ENCODE measurements at places on chromosomes 16 and 17. TPM values are rescaled to one million over a fixed set of nuclear protein-coding genes. Genes with fewer than 3 reads are reported as not detected.

Gene TCAP
- not detected for polyA plus RNA-seq

DNA sequence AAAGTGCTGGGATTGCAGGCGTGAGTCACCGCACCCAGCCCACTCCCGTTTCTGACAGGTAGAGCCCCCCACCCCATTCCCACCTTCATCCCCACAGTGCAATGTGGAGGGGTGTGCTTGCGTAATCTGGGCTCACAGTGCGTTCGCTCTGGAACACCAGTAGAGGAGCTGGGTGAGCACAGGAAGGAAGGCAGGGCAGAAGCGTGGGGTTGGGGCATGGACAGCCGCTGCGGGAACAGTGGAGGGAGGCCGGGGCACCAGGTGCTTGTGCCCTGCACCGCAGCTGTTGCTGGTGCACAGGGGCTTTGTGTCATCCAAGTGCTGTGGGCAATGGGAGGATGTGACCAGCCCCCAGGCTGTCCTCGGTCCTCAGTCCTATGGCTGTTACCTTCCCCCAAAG lies 24.7 kb downstream of the KDM8 start:
- no peak for DNase-seq

Gene GINS2
- polyA plus RNA-seq = 74.9 TPM

- no peak for DNase-seq
Observed at GRCh38 chr16:27340654-27341053, 26.9 kb downstream of the IL4R start.

Gene B3GNT9
- 2.3 TPM for polyA plus RNA-seq

GRCh38 chr16:21001262-21001661 lies 100.7 kb downstream of the LYRM1 start:
- DNase-seq = no peak

DNA sequence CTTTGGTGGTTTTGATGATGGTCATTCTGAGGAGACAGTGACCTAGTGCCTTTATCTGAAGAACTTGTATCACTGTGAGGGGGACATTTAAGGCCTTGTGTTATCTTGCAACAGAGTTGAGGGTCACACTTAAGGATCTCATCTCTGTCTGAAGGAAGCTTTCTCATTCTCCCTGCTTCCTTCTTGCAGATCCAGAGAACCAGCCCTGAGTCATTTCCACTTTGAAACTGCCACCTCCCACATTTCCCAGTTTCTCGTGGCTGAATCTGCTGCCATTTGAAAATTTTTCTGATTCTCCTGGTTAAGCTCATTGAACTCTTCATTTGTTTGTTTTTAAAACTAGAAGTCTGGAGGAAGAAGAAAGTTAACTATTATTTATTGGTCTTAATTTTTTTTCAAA lies 190.2 kb upstream of the CDH11 start:
- no peak for DNase-seq

DNA sequence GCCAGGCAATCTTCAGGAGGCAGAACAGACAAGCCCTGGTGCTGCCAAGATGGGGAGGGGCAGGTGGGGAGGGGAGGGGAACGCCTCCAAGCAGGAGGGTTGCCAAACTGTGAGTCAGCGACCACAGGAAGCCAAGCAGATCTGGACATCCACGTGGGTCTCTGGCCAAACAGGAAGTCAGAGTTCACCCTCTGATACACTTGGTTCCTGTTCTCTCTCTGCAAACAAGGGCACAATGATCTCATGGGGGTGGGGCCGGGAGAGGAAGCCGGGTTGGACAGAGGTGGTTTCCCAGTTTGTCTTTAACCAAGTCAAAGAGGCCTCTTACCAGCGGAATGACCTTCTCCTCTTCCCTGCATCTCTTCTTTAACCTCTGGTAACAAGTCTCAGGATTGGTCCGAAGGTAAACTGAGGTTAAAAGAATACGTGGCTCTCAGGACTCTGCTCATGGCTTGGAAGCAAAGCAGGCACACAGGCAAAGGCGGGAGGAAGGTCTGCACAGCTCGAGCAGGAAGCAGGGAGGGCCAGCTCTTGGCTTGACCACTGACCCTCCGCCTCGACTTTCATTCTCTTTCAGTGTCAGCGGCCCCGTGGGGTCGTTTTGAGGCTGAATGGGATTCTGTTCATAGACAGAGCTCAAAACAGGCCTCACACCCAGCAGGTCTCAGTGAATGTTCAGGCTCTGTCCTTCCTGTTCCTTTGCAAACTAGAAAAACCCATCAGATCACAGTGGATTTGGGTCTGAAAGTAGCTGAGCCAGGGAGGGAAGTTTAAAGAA lies 32.9 kb downstream of the TK2 start:
- DNase-seq = peak; percentile 98

DNA sequence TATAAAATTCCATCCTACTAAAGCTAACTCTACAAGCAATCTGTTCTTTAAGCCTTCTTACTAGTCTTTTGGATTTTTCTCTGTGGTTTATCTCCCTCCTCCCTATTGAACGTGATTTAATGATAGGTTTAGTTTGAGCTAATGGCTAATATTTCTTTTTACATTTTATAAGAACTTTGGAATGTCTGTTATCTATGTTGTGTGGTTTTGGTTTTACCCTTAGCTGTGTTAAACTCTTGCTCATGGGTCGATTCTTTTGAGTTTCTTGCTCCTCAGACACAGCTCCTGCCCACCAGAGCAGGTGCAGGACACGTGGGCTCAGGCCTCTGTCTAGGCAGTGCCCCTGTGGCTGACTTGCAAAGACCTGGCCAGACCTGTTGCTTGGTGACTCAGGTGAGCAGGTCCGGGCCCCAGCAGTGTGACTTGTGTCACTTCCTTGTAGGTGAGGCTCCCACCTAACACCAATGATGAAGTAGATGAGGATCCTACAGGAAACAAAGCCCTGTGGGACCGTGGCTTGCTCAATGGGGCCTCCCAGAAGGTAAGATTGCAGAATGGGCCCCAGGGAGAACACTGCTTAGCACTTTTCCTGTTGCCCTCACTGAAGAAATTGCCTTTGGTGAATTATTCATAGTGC lies 45.1 kb downstream of the SF3B3 start:
- no peak for DNase-seq

Gene CKLF
- 136 TPM for polyA plus RNA-seq

DNA sequence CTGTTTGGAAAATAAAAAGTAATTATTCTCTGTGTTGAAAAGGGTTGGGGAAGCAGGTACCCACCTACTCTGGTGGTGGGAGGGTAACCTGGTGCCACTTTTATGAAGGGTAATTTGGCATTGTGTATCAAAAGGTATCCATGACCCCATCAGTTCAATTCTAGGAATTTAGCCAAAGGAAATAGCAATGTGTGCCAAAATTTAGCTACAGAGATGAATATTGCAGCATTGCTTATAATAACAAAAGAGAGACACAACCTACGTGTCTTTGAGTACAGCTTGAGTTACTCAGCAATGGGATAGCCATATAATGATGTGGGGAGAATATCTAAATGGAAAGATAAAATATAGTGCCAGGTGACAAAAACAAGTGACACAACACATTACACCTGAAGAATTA lies 170.7 kb downstream of the NTN1 start:
- no peak for DNase-seq

- no peak for DNase-seq
Observed at GRCh38 chr16:19527161-19527560, 3.4 kb downstream of the CCP110 start.

DNA sequence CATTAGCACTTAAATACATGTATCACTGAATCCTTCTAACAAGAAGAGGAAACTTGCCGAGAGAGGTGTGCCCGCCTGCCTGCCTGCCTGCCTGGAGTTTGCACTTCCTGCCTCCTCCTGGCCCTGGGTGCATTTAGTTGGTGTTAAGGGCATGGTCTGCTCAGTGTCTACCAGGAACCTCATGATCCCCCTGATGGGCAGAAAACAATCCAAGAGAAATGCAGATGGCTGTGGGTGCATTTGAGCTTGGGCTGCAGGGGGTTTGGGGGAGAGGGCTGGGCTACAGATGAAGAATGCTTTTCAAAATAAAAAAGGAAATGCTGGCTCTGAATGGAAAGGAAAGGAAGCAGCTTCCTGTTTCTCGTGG lies 10.1 kb downstream of the KSR1 start:
- no peak for DNase-seq

GRCh38 chr16:71807905-71808592 lies 585 bp downstream of the AP1G1 start:
- no peak for DNase-seq

GRCh38 chr16:10485698-10486382 lies 94.6 kb downstream of the EMP2 start:
- DNase-seq = no peak

Gene USP22
- 86.9 TPM for polyA plus RNA-seq

DNA sequence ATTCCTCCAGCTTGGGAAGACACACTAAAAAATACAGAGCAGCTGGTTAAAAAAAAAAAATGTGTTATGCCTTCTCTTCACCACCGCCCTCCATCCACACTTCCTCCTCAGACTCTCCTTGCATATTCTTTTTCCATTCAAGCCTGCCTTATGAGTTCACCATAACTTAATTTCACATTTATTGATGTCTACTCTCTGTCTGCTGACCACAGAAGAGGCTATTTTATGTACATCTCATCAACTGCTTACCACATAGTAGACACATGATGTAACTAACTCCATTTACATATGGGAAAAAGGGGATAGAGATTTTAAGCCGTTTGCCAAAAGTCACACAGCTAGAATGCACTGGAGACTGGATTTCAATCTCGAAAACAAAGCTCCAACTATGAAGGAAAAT lies 409.8 kb downstream of the CDH11 start:
- DNase-seq = no peak

Gene SDR42E1
- polyA plus RNA-seq = 5.5 TPM

DNA sequence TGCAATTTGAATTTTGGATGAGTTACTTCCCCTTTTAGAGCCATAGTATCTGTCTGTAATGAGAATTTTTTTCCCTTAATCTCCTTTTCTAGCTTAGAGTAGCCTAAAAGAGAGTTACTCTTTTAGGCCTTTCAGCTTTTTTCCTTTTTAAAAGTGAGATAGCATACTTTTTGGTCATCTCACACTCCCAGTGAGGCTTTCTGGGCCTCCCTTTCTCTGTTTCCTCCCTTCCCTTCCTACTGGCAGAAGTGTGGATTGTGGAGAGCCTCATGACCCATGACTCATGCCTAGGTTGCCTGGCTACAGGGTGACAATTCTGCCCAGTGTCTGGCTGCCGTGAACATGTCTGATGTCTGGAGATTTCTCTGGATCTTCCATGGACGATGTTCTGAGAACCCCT lies 15.2 kb downstream of the KRT23 start:
- no peak for DNase-seq

GRCh38 chr17:65008882-65009281 lies 47.7 kb downstream of the GNA13 start:
- DNase-seq = no peak

Gene ATP2A3
- 58.3 TPM for polyA plus RNA-seq

GRCh38 chr16:85389679-85390470 lies 223.2 kb upstream of the GSE1 start:
- no peak for DNase-seq

DNA sequence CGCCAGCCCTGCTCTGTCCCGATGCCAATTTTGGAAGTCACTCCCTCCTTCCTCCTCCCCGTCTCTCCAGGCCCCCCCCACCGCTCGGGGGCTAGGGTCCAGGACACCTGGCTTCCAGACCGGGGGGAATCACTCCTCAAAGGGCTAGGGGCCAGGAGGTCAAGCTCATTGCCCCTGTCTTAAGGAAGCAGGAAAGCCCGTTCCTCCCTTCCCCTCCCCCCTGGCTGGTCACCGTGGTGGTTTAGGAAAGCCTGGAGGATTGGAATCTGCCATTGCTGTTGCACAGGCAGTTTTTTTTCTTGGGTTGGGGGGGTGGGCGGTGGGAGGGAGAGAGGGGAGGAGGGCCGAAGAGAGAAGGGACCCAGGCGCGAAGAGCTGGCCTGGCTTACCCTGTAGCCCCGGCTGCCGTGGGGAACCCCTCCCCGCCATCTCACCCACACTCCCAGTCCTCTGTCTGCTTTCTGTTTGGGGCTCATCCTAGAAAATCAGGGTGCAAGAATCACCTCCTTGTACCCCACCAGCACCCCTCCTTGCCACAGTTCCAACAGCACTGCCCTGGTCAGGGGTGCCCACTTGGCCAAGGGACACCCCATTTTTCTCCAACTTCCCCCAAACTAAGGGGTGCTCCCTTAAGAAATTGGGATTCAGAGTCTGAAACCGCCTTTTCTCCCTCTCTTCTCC lies 2.9 kb upstream of the BCL6B start:
- no peak for DNase-seq

Gene TTYH2
- 5.1 TPM for polyA plus RNA-seq

DNA sequence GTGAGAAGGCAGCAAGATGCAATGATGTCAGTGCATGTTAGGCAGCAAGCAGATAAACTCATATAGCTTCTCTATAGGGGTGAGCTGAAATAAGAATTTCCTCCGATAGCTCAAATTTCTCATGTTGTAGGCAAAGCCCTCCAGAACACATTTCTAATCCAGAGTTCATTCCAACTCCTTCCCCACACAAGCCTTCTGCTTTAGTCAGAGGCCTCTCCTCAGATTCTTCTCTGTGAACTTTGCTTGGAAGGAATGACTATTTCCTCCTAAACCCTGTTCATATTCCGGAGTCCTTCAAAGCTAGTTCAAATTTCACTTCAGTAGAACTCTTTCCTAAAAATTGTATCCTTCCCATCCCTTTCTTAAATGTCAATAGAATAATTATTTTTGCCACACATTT lies 144.8 kb downstream of the KCNJ2 start:
- DNase-seq = no peak

GRCh38 chr17:36066365-36066985 lies 2.4 kb downstream of the CCL18 start:
- DNase-seq = no peak

Gene PLCD3
- polyA plus RNA-seq = 0.26 TPM

DNA sequence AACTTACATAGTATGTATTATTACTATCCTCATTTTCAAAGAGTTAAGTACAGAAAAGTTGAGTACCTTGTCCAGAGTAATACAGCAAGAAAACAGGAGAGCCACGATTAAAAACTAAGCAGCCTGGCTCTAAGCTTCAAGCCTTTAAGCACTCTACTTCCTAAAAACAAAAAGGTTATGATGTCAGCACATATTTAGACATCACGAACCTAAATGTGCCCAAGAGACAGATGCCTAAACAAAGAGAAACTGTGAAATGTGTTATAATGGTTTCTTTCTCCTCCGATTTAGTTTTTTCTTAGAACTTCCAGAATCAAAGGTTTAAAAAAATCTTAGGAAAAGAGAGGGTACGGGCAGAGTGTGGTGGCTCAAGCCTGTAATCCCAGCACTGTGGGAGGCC lies 151.0 kb downstream of the VPS53 start:
- DNase-seq = no peak

Gene MYLK3
- polyA plus RNA-seq = 0.43 TPM

GRCh38 chr16:69350536-69351133 lies 951 bp downstream of the TMED6 start:
- DNase-seq = no peak

Gene SPN
- polyA plus RNA-seq = 105 TPM

Gene LGALS9
- polyA plus RNA-seq = 142 TPM

Measured in GM12878 (cell line).